ENCODE measurements at places on chromosomes 5 and 9.

- no peak for DNase-seq
These were observed 51.4 kb downstream of the PFDN1 start for GRCh38 chr5:140251527-140251973.

DNA sequence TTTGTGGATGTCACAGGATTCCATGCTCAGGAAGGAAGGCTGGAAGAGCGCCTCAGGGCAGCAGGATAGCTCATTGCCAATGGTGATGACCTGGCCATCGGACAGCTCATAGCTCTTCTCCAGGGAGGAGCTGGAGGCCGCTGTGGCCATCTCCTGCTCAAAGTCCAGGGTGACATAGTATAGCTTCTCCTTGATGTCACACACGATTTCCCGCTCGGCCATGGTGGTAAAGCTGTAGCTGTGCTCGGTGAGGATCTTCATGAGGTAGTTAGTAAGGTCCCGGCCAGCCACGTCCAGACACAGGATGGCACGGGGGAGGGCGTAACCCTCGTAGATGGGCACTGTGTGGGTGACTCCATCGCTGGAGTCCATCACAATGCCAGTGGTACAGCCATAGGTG lies 24.3 kb upstream of the RAPGEF6 start:
- no peak for DNase-seq

DNA sequence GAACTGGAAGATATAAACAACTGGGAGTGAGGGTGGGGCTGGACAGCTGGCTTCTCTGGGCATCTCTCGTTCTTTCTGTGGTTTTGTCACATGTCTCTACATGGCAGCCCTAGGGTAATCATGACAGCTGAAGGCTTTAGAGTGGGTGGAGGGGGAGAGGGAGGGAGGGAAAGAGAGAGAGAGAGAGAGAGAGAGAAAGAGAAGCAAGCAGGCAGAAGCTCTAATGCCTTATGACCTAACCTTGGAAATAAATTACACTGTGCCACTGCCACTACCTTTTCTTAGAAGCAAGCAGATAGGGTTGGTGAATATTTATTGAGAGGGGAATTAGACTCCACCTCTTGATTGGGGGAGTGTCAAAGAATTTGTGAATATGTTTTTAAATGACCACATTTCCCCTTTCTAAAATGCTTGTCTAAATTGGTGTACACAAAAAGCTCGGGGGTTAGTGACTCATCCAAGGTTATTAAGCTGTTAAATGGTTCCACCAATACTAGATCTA lies 2.6 kb upstream of the DAPK1 start:
- no peak for DNase-seq

DNA sequence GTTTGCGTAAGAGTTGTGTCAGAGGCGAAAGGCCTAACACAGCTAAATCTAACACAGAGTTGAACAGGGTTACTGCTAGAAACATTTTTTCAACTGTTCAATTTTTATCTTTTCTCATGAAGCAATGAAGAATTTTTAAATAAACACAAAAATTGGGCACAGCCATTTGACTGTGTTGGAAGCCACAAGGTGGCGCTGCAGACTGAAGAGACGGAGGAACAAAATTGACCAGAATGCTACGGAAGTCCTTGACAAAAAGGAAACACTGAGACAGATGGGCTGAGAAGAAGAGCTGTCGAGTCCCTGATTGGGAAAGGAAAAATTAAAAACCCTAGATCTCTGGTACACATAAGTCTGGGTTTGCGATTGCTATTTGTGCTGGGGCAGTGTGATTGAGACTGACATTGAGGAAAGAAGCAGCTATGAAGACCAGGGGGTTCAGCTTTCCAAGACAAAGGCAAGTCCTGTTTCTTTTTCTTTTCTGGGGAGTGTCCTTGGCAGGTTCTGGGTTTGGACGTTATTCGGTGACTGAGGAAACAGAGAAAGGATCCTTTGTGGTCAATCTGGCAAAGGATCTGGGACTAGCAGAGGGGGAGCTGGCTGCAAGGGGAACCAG lies at the start of gene PCDHB9:
PCDHB9 (plus strand) TSS at position 265 of the 616 bp plus-strand sequence; CDS start at position 423, 158 bp downstream.
- no peak for DNase-seq

DNA sequence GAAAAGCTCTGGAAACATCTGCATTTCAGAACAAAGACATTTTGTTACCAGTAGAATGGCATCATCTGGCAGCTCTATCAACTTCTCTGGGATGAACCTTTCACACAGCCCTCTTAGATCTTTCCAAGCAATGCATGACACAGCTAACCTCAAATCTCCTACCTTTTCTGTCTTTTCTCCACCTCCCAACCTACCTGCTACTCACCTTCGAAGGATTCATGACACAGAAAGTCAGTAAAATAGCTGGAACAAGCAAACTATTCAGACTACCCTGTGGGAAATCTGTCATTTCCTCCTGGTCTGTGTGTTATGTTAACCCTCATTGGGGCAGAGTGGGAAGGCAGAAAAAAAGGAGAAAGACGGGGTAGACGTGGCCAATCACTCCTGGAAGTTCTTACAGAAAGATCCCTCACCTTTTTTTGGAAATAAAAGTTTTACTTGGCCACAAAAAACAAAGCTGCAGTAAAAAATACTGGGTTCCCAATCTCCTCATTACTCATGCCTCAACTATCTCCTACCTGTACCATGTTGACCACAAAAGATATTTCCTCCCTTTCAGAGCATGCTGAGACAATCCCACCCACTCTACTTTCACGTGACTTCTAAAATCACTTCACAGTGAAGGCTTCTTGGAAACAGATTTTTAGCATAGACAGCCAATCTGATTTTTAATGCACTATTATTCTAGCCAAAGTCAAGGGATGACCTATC lies 362.1 kb upstream of the RFX3 start:
- DNase-seq, result no peak

- DNase-seq, result no peak
These were observed 149.8 kb upstream of the PPP1R26 start for GRCh38 chr9:135329571-135330306.

DNA sequence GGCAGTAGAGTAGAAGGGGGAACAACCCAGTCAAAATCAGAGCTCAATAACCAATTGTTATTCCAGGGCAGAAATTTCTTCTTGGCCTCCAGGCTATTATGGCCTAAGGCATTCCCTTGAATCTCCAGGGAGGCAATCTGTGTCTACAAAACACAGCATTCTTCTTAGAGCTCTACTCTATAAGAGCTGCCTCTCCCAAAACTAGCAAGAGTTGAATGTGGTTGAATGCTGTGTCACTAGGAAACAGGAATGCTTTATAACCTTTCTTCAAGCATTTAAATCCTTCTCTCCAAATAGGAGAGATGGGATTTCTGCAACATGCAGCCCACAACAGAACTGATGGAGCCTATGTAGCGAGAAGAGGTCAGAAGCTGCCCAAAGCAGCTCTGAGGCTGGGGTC lies 97.1 kb upstream of the APC start:
- DNase-seq, result no peak
